ENCODE measurements at places on chromosomes 13 and 19.

GRCh38 chr19:53991224-53992113 lies at the start of gene CACNG6:
CACNG6 (plus strand) TSS chr19:53991637; CDS start chr19:53992878, 1,241 bp downstream.
- no peak for DNase-seq

- DNase-seq: no peak
Observed at GRCh38 chr19:35247526-35248309, 1.1 kb upstream of the LSR start.

DNA sequence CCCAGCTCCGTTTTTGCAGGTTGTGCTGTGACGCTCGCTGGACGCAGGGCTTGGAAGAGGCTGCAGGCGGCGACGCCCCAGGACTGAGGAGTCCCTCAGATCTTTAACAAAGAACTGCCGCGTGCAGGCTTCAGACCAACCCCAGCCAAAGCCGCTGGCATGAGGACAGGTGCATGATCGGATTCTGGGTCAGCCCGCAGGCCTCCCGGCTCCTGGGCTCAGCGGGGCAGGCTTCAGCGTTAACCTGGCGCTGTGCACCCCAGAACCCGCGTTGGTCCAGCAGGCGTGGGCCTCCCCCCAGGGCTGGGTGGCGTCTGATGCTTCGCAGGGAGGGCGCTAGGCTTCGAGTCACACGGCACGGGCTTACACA lies 920 bp upstream of the TIMM13 start:
- DNase-seq: no peak

DNA sequence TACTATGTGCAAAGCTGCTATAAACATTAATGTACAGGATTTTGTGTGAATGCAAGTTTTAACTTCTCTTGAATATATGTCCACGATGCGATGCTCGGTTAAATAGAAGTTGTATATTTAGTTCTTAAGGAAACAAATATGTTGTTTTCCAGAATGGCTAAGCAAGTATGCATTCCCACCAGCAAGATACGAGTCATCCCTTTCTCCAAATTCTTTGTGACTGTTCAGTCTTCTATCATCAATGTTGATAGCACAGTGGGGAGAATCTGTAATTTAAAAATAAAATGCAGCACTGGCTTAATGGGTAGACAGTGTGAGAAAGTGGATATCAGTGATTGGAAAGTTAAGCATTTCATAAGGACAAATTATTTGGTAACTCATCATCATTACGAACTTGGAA lies 1340.8 kb downstream of the PCDH9 start:
- DNase-seq: no peak

GRCh38 chr19:30208436-30209060 lies 163.6 kb upstream of the ZNF536 start:
- no peak for DNase-seq

DNA sequence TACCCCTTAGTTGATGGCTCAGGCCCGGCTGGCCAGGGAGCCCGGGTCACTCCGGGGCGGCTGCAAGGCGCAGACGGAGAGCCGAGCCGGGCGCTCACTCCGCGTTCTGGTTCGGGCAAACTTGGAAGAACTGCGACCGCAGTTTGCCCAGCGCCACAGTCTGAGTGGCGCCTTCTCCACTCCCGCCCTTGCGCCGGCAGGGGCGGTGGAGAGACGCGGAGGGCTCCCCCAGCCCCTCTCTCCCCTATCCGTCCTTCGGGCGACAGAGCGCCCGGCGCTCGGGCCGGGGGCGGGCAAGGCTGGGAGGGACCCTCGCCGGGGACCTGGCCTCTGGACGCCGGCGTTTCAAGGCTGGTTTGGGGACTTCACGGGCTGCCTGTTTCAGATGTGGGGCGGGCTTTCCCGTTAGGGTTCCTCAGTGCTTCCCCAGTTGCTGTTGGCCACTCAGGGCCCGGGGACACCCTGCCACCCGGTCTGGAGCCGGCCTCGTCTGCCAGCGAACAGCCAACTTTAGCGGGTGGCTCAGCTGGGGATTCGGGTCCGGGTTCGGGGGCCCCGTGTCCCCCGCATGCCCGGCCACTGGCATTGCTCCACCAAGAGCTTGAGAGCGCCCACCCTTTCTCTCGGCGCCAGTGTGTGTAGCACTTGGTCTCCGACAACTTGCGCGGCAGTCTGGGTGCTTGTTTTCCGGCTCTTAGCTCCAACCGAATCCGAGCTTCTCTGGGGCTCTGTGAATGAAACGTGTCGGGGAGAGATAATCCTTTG lies 1.5 kb downstream of the GPC6 start:
- no peak for DNase-seq

GRCh38 chr19:39497996-39498797 lies 550 bp upstream of the DLL3 start:
- no peak for DNase-seq

DNA sequence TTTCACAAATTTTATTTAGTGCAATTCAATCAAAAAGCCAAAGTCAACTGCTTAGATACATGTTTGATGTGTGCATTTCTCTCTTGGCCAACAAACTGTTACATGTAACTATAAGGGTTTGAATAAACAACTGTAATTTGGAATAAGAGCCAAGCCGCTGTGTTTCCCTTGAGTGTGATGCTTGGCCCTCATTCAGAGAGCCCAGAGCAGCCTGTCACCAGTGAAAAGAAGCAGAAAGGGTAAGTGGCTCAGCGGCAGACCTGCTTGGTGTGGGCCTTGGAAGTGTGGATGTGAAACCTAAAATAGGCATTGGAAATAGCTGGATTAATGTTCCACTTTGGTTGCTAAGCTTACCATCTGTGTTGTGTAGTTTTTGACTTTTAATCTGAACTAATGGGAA lies 924.6 kb downstream of the OLFM4 start:
- no peak for DNase-seq

- DNase-seq: no peak
Observed at GRCh38 chr19:8185343-8186068, 23.7 kb upstream of the CERS4 start.

- DNase-seq: no peak
Observed at GRCh38 chr13:50376895-50377575, 361.8 kb downstream of the KCNRG start.

GRCh38 chr13:37526710-37527473 lies 71.7 kb downstream of the POSTN start:
- DNase-seq: no peak

- no peak for DNase-seq
Observed at GRCh38 chr13:43816401-43816889, 29.7 kb upstream of the ENOX1 start.

- peak; percentile 85 for DNase-seq
Observed at GRCh38 chr19:33301144-33301899, 1.0 kb downstream of the CEBPA start.

- DNase-seq: no peak
Observed at GRCh38 chr13:75161804-75162203, 320.2 kb downstream of the TBC1D4 start.

- DNase-seq: no peak
Observed at GRCh38 chr13:56066321-56066720, 1074.4 kb upstream of the PRR20A start.

GRCh38 chr19:18519962-18520847 lies 1.7 kb downstream of the ELL start:
- DNase-seq: no peak

DNA sequence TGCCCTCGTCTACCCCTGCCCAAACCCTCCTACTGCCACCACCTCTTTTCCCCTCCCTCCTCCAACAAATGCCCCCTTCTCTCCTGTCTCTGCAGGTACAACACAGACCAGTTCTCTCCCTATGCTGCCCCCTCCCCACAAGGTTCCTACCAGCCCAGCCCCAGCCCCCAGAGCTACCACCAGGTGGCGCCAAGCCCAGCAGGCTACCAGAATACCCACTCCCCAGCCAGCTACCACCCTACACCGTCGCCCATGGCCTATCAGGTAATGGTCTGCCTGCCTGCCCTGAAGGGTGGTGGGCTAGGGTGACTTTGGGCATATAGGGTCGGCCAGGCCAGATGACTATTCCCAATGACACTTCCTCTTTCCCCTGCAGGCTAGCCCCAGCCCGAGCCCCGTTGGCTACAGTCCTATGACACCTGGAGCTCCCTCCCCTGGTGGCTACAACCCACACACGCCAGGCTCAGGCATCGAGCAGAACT lies 6.5 kb upstream of the TIMM50 start:
- no peak for DNase-seq

DNA sequence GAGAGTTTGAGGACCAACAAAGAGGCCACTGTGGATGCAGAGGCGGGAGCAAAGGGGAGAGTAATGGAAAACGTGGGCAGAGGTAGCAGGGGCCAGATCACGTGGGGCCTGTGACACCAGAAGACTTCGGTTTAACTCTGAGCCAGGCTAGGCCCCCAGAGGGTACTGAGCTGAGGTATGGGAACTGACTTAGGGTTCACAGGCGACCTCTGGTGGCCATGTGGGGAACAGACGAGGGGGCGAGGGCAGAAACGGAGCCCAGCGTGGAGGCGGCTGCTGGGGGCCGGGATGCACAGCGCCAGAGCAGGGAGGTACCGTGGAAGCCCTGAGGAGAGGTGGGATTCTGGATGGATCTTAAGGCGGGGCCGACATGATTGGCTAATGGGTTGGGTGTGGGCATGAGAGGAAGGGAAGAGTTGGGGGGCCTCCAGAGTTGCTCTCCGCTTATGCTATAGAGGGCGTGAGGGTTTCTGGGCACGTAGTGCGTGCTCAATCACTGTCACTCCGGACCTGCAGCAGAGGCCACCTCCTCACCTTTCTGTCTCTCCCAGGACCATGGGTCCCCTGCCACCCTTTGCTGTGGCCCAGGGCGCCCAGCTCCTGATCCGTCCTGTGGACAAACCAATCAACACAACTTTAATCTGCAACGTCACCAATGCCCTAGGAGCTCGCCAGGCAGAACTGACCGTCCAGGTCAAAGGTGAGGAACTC lies 13.7 kb downstream of the PVR start:
- DNase-seq: no peak

GRCh38 chr19:38004521-38005223 lies 97.7 kb downstream of the SIPA1L3 start:
- DNase-seq: no peak

- no peak for DNase-seq
Observed at GRCh38 chr19:48716562-48717291, 2.8 kb downstream of the MAMSTR start.

DNA sequence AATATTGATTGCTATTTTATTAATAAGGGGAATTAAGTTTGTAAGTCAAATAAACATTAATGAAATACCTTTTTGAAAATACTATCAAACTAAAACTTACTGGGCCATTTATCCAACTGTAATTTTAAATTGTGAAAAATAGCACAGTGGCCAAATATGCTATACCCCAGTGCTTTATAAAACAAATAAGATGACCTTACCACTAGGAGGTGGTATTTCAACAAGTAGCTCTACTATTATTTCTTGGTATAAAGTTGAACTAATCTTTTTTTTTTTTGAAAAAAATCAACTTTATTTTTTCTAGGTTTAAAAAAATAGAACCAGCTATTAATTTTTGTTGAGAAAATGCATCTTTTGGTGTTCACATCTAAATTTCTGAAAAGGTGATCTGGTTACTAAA lies 14.7 kb downstream of the LACC1 start:
- no peak for DNase-seq

GRCh38 chr19:8463365-8463764 lies 18.6 kb downstream of the HNRNPM start:
- no peak for DNase-seq

GRCh38 chr19:7494416-7495098 lies 5.7 kb upstream of the PEX11G start:
- no peak for DNase-seq

GRCh38 chr19:40716031-40716481 lies 630 bp downstream of the COQ8B start:
- no peak for DNase-seq

DNA sequence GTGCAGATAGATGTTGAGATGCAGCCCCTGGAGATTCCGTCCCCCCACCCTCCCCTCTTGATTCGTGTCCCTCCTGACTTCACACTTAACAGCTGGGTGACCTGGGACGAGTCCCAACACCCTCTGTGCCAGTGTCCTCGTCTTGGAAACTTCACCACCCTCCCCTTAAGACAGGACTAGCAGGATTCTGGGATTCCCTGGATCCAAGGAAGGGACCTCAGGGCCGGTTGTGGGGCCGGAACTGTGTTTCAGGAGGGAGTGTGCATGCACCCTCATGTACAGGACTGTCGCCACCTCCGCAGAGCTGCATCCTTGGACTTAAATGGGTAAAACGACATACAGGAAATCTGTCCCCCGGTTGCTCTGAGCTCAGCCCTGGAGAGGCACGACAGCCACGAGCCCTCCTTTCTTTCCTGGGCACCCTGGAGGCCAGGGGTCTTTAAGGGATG lies 990 bp downstream of the MYO9B start:
- no peak for DNase-seq

GRCh38 chr19:5851302-5851701 lies at the start of gene FUT3:
FUT3 (minus strand) TSS chr19:5851449.
- DNase-seq: no peak

DNA sequence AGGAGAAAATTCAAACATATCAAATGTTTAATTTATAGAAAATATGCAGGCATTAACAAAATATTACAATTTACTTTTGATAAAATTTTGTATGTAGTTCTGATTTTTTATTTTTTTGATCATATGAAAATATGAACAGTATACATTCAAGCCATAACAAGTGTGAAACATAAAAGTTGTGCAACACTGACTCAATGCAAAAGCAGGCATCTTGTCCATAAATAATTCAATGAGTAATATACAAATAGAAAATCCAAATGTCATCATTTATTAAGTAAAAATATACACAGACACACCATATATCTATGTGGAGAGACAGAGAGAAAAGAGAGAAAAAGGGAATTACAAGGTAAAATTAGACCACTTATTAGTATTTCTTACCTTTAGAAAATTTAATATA lies 1183.9 kb downstream of the SLITRK1 start:
- no peak for DNase-seq

- DNase-seq: peak; percentile 75
Observed at GRCh38 chr19:48061401-48062344, 17.8 kb upstream of the CABP5 start.

DNA sequence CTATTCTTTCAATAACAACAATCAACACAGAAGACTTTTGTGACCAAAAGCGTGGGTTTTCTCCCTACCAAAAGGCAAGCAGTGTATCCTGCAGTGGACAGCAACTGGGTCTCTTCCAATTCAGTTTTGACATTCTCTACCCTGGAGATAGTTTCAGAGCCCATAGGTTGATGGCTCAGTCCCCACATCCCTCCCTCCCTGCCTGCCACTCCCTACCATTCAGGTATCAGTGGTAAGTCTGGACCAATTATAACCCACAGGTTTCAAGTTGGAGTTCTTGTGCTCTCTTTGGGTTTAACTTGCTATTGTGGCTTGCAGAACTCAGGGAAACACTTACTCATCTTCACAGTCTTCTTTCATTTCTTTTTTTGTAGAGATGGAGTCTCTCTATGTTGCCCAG lies 60.2 kb downstream of the ZNF823 start:
- DNase-seq: no peak

GRCh38 chr13:85675151-85675907 lies 123.9 kb downstream of the SLITRK6 start:
- no peak for DNase-seq
